ENCODE measurements at places on chromosomes 3 and 15. TPM values are rescaled to one million over a fixed set of nuclear protein-coding genes. Genes with fewer than 3 reads are reported as not detected.

DNA sequence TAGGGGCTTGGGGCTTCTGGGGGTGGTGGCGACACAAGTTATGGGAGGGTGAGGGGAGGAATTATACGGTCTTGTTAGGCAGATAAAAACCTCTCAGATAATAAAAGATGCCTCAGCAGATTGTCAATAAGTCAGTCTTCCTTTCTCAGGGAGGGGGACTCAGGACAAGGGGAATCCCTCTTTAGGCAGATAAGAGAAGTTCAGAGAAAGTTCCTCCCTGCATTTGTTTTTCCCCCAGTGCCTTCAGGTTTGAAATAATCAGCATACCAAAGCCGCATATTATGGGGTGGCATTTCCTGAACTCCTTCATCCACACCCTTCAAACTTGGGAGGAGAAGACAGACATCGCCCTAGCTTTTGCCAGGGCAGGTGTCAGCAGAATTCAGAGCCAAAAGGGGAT, 8.5 kb downstream of the PPCDC start:
- DNase-seq = no peak

GRCh38 chr3:142947799-142948575, 15.5 kb downstream of the PAQR9 start:
- peak; percentile 53 for DNase-seq

- no peak for DNase-seq
Observed at GRCh38 chr3:196246612-196247308, 30.4 kb downstream of the SLC51A start.

DNA sequence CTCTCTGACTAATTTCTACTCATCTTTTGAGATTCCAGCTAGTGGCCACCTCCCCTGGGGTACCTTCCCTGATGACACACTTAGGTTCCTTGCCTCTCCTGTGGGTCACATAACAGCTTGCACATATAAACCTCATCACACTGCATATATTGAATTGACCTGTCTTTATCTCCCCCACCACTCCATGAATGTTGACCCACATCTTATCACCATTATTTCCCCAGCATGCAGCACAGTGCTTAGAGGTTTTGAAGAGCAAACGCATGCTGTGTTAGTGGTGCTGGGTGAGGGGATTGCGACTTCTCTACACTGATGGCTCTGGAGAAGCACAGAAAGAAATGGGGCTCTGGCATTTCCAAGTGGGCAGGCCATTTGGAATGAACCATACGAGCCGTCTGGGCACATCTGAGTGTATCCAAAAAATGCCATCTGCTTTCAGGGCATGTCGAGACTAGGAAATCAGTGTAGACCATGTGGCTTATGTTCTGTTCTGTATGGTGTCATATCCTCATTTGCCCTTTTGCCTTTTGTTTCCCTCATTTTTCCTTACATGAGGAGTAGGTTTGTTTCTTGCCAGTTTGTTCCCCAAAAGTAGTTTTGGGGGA, 333.2 kb upstream of the TRIM42 start:
- no peak for DNase-seq

- DNase-seq = no peak
Observed at GRCh38 chr15:86317384-86317740, 237.7 kb downstream of the AGBL1 start.

DNA sequence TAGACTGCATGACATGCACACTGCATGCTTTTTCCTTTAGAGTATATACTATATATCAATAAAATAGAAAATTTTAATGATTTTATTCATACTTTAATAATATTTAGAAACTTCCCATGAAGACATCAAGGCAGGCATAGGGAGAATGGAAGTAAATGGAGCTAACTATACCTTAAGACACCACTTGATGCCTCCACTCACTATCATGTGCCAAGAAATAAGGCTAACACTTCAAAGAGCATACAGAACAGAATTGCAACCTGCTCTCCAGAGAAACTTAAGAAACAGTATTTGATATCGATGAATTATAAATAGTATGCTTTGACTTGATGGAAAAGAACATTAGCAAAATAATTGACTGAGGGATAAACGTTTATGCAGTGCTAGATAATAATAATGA, 192.6 kb upstream of the MBNL1 start:
- DNase-seq = no peak

DNA sequence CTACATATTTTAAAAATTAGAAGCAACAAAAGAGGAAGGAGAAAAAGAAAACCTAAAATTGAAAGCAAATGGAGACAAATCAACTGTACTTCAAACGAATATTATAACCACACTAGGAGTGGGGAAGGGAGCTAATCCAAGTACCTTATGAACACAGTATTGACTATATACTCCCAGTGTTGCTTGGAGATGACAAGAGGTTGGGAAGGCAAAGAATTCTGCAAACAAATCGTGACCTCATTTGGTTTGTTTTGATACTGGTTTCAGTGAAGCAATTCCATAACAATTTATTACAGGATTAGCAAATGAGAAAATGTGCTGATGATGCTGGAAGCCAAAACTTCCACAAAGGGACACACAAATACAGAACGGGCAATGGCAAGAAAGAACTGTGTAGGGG, 268.1 kb downstream of the ULK4 start:
- DNase-seq = no peak

DNA sequence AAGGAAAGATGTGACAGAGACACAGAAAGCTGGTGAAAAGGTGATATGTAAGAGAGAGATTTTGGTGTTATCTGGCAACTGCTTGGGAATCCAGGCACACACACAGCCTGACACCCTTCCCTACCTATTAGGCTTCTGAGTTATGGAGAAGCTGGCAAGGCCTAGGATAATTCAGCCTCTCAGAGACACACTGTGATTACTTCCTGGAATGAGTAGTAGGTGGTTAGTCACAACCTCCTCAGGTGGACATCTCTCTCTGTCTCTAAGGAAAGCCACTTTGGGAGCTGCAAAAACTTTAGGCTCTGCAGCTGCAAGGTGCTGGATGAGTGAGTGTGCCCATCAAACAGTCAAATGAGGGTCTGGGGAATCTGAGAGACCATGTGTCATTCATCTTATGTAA, 201.9 kb downstream of the PDCD6IP start:
- DNase-seq = no peak

DNA sequence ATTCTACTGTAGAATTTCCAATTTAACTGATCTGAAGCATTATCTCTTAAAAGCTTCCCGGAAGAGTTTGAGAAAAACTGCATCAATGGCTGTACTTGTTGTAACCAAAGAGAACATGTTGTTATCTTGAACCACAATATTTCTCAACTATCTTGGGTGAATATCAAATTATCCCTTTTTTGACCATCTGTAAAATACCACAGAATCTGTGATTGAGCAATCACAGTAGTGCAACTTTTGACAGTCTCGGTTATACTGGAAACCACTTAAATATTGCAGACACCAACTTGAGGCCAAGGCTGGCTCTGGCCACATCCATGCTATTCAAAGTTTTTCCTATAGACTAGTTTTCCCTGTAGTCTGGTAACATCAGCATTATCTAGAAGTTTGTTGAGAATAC, 842.8 kb upstream of the EPHA6 start:
- DNase-seq = no peak

DNA sequence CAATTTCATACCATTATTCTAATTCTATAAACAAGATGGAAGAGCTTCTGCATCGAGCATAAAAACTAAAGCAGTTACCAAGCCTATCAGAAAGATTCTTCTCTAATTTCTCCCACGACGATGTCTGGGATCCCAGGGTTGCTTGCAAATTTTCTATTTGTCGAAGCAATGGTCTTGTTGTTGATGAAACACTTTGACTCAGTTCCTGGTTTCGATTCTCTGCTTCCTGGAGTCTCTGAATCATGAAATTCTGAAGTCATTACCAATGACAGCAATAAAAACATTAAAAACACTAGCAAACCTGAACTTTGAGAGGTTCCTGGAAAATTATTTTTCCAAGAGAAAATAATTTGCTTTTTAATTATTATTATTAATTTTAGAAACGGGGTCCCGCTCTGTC, 18.7 kb downstream of the TMF1 start:
- no peak for DNase-seq

DNA sequence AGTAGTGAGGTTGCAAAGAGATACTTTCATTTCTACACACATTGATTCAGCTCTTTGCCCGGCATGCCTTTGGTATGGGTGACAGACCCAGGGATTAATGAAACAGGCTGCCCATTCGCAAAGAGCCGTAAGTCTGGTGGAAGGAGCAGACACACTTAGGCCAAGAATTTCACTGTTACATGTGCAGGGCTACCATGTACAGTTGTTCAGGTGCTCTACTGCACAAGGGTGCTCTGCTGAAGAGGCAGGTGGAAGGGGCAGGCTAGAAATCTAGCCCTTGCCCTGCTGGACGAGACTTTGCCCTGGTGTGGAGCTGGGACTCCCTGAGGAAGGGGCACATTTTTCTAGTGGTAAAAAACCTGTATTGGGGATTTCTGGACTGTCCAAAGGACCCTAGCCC, 26.2 kb upstream of the RASGRF1 start:
- peak; percentile 81 for DNase-seq

DNA sequence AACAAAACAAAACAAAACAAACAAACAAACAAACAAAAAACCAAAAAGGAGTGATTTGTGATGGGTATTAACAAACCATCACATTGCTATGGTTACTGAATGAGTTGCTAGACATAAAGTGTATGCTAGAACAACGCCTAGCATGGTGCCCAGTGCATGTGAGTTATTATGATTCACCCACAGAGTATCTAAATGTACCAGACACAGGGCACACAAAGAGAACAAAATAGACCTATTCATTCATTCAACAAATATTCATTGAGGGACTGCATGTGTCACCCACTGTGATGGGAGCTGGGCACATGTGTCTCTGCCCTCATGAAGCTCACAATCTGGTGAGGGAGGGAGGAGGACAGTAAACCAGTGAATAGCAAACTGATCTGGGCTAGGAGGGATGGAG, 11.6 kb upstream of the ACAN start:
- DNase-seq = no peak

DNA sequence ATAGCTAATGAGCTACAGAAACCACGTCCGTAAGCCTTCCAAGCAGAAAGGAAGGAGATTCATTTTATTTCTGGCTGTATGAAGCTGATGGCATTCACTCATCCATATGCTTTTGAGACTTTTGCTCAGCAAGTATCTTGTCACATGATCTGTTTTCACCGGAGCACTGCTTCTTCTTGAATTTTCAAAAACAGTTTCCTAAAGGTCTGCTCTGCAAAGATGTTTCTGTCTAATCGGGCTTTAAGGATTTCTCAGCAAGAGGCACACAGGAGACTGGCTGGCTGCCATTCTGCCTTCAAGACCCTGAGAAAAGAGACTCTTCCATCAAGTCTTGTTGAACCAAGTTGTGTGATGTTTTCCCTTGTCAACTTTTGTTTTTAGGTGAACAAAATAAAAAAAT, 289.6 kb upstream of the LYSMD4 start:
- no peak for DNase-seq

DNA sequence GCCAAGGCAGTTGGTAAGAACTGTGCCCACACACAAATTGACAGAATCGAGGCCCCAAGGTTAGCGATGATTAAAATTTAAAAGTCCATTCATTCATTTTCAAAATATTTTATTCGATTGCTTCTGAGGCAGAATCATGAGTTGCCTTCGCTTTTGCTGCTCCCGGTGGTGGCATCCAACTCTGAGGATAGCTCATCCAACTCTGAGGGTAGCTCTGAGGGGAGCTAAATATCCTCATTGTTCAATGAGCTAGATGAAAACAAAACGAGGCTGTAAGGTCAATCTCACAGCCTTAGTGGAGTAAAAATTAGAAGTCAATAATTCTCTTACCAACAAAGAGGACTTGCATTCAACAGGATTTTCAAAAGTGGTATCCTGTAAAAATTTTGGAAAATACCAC, 897 bp upstream of the CHL1 start:
- no peak for DNase-seq

- no peak for DNase-seq
Observed at GRCh38 chr3:58321791-58322190, 10.9 kb upstream of the PXK start.

- DNase-seq = no peak
Observed at GRCh38 chr15:50190723-50191122, 8.7 kb downstream of the SLC27A2 start.

DNA sequence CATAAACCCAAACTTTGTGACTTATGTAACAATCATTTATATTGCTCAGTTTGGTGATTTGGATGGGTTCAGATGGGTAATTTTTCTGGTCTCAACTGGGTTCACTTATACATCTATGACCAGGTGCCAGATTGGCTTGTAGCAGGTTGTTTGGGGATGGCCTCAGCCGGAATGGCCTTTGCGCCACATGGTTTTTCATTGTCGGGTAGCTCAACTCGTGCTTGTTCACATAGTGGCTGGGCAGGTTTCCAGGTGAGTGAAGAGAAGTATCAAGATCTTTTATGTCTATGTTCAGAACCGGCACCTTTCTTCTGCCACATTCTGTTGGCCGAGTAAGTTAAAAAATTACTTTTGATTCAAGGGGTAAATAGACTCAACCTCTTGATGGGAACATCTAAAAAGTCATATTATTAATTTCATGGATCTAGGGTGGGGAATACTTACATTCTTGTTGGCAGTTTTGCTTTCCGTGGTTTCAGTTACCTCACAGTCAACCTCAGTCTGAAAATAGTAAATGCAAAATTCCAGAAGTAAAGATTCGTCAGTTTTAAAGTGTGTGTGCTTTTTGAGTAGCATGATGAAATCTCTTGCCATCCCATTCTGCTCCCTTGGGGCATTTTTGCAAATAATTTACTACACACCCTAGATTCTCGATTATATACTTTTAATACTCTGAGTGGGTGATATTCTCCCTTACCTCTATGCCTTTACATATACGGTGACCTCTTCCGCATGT, 745.7 kb upstream of the CCDC54 start:
- no peak for DNase-seq

DNA sequence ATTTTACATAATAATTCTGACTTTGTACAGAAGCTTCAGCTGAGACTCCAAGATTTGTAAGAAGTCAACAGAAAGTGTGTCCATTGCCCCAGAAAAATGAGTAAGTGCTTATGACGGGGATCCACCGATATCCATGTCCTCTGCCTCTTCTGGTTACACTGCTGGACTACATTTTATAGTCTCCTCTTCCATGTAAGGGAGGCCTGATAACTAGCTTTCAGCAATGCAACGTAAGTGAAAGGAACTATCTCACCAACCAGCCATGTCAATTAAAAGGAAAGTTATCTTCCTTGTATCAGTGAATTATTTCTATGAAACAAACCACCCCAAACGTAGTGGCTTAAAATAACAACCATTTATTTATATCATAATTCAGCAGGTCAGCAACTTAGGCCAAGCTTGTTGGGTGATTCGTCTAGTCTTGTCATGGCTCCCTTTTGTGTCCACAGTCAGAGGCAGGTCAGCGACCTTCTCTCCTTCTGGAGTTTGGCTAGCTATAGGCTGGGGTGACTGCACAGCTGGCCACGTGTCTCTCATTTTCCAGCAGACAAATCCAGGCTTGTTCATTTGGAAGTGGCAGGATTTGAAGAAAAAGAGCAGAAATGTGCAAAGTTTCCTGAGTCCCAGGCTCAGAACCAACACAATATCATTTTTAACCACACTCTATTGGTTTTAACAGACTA, 44.9 kb downstream of the TRIM69 start:
- no peak for DNase-seq

Gene CTXN2
- 0.11 TPM for total RNA-seq

Gene TMC3
- 0.99 TPM for total RNA-seq

Gene CCR8
- not detected for total RNA-seq

Gene PDCD6IP
- 101 TPM for total RNA-seq

Gene SPATA16
- total RNA-seq = not detected

Gene BFSP2
- not detected for total RNA-seq

Gene GCNT3
- total RNA-seq = 2.9 TPM

Gene SAMD7
- not detected for total RNA-seq
